Stomach (tissue), 19 donors: ENCODE measurements at places on chromosomes 11 and 22. TPM values are rescaled to one million over a fixed set of nuclear protein-coding genes. Genes with fewer than 3 reads are reported as not detected.
A peak's percentile ranks its signal among the peaks of the same experiment; 100 is the strongest.

DNA sequence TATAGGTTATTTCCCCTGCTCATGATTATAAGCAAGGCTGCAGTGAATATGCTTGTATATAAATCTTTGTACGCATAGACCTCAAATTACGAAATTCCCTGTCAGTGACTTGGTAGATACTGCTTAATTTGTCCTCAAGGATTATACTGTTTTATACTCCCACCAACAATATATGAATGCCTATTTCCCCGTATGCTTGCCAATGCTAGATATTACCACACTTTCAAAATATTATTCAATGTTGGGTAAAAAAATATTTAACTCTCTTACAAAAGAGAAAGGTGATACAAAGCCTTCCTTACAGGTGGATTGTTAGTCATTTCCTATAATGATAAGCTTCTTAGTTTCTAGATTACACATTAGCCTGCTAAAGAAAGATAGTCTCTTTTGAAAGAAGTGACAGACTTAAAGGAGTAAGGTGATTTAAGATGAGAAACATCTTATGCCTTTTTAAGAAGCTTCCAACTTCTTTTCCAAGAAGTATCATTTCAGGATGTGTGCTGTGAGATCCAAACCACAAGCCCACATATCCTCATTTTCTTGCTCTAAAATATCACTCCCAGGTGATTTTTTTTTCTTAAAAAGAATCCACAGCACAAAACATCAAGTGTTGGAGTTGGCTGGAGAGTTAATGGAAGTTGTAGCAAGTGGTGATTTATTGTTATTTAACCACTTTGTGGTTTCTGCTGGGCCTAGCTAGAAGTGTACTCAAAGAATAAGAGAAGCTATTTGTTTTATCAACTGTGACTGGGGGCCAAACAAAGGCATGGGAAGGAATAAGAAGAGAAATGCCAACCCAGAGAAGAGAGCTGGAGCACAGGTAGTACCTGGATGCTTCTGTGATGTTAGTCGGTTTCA is 59.2 kb downstream of the BARX2 start:
- no peak for DNase-seq

DNA sequence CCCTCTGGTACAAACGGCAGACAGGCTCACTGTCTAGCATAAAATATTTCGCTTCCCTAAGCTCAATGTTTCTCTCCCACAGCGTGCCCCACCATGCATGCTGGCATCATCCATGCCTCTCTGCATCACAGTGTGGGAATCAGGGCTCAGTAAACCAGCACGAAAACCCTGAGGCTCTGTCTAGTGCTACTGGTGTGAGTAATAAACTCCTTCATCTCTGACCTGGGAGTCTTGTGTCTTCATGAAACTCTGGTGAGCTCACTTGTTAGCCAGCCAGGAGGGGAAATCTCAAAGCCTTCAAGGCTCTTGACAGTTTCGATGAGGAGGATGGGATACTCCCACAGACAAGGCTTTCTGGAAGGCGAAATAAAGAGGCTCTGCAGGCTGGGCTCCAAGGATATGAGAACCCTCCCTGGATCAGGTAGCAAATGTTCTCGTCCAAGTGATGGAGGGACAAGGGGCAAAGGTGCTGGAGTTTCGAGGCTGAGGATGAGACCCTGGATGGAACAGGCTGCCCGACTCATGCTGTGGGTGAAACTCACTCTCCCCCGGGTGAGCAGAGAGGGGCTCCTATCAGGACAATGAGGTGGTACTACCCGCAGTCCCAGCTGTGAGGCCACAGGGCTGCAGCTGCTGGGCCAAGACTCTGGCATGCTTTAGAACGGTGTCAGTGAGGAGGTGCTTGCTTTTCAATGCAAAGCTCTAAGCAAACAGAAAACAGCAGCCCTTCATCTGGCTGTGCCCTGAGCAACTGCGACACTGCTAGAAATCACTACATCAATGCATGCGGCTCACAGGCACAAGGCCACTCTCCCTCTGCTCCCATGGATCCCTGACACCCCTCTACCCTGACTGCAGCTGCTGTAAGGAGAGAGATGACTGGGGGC is 69.3 kb downstream of the SHANK2 start:
- no peak for DNase-seq

GRCh38 chr11:6646071-6646470 is 9.5 kb downstream of the DCHS1 start:
- DNase-seq = no peak

- no peak for DNase-seq
These were observed 30.8 kb upstream of the PICK1 start for GRCh38 chr22:38026130-38027111.

DNA sequence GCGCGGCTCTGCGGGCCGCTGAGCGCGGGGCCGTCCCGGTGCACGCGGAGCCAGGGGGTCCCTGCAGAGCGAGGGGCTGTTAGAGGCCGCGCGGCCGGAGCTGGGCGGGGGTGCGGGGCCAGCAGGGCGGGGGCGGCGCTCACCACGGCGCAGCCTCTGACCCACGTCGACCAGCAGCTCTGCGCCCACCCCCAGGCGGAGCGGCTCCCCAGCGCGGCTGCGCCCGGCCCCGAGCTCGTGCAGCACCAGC is 385 bp upstream of the SCO2 start:
- DNase-seq = no peak

DNA sequence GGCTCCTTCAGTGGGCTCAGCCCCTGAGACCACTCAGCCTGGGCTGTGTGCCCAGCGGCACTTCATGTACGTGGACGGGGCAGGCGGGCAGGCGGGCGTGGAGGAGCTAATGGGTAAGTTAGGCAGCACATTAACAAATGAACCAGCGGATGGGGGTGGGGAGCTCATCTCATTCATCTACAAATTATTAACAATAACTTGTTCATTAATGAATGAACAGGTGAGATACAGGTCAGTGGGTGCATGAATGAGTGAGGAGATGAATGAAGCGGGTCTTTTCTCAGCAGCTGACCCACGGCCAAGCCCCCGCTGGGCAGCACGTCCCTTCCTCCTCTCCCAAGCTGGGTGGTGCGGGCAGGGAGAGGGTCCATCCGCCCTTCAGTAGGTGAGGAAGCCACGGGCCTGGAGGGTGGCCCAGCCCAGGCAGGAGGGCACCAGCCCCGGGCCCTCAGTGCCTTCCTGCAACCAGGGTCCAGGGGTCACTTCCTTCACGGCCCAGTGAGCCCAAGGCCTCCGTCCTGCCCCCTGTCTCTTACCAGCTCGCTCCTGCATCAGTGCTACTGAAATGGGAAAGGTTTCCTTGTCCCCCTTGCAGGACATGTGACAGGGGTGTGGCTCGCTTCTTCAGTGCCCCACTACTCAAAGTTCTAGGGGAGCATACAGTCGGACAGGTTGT is 60.5 kb upstream of the KCNQ1OT1 start:
- peak; percentile 23 for DNase-seq

The WEE1 gene
- 12.9 TPM for polyA plus RNA-seq

DNA sequence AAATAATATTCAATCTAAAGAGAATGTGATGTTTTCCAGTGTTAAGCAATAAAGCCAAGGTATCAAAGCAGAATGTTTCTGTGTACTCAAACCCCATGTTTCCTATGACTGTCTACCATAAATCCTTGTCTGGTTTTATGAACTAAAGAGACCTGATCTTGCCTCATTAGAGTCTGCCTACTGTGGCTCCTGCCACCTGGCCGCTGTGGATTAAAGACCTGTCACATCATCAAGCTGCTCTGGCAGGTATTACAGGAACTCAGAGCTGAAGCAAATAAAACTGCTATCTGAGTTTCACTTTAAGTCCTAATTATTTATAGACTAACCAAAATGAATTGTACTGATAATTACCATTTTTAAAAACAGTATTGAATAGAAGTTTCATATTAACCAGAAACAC is 207.8 kb upstream of the CCDC90B start:
- DNase-seq = peak; percentile 27

GRCh38 chr22:34847072-34847471 is 218.9 kb upstream of the ISX start:
- no peak for DNase-seq

The FXYD6 gene
- polyA plus RNA-seq = 22.5 TPM

- DNase-seq = no peak
These were observed 440 bp upstream of the SLC25A45 start for GRCh38 chr11:65382804-65383368.

- DNase-seq = no peak
These were observed 118.8 kb downstream of the MPPED1 start for GRCh38 chr22:43530349-43531201.

DNA sequence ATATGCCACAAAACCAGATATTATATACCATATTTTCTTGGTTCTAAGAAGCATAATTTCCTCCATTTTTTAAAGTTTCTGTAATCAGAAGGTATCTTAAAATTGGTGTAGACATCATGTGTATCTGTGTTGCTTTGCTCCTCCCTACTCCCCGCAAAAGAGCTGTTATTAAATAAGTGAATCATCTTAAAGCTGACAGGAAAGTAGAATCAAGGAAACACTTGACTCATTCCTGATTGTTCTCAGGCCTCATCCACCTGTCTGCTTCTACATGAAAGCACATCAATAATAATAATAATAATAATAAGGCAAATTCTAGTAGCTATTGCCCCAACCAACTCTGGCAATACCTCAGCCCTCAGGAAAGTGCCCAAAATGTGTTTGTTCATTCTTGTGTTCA is 26.2 kb upstream of the GUCY1A2 start:
- no peak for DNase-seq

DNA sequence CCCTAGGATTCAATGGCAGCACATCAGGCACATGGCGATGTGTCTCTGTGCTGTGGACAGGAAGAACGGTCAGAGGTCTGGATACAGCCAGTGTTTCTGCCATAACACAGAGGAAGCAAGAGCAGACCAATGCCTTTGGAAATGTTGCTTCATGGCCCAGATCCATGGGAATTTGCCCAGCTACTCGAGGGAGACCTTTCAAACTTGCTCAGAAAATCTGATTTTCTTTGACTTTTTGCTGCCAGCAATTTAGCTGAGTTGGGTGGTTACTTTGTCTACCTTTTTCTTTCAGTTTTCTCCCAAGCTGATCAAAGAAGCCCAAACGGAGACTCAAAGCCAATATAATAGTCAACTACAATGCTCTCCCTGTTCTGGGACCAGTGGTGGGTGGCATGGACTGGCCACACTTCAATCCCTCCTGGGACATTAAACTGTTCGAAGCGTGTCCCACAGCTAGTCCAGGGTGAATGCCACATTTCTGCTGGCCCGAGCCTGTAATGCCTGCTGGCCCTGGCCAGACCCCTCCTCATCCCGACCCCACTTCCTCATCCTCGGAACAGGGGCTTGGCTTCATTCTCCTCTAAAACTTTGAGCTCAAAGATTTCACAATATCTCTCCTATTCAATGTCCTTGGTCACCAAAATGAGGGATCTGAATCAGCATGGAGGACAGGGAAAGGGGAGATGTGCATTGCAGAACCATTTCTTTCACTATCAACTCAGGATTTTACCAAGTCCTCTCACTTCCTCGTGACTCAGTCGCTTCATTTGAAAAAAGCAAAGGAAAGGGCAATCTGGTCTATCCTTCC is 93.3 kb downstream of the ABTB2 start:
- DNase-seq = no peak

DNA sequence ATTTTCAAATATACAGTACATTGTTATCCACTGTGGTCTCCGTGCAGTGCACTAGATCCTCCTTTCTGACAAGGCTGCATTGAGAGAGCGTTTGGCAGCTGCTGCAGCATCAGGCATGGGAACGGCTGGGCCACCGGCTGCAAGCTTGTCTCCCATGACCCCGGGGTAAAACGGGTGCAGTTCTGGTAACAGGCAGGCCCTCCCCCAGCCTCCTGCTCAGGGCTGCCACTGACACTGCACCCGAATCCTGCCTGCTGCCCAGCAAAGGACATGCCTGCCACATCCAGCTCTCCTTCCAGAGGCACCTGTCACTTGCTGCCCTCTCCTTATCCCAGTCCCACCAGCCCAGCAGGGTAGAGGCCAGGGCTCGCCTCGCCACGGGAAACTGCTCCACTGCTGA is 124.5 kb upstream of the TMEM45B start:
- DNase-seq = no peak
